Vagina (tissue), 2 donors: ENCODE measurements at places on chromosomes 12 and 14.

DNA sequence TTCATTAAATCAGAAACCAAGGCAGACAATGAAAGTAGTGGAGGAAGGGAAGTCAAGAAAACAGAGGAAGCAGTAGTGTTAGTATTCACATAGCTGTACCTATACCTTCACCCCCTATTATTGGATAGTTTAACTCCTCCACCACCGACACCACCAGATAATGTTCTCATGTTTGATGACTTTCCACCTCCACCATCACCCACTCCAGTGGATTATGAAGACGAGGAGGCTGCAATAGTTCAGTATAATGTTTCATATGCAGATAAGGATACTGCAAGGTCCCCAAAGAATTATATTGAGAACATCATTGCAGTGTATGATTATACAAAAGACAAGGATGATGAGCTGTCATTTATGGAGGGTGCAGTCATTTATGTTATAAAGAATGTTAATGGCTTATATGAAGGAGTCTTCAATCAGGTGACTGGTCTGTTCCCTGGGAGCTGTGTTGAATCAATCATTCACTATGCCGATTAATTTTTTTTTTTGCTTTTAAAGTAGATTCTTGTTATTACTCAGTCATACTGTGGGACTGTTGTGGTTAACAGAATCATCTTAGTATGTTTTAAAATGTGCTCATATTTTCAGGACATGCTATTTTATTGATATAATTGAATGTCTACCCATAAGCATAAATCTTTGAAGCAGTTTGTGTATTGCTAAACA, 32.2 kb upstream of the KTN1 start:
- no peak for DNase-seq

- no peak for DNase-seq
Observed at GRCh38 chr12:1835211-1836131, 15.1 kb downstream of the LRTM2 start.

- DNase-seq: no peak
Observed at GRCh38 chr12:12474931-12475795, 87.5 kb downstream of the DUSP16 start.

DNA sequence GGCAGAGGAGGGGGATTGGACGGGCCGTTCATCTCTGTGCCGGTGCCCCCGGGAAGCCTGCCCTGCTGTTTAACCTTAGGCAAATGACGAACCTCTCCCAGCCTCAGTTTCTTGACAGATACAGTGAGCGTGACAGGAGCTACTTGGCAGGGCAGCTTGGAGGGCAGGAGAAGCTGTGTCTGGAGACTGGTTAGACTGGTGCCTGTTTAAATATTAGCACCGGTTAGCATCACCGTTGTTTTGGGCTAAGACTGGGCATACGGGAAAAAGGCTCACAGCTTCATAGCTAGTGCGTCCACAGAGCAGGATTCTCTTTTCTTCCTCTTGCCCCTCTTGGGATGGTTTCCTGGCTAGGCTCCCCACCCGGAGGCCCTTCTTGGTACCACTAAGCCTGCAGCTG, 38.7 kb downstream of the RHOF start:
- no peak for DNase-seq

DNA sequence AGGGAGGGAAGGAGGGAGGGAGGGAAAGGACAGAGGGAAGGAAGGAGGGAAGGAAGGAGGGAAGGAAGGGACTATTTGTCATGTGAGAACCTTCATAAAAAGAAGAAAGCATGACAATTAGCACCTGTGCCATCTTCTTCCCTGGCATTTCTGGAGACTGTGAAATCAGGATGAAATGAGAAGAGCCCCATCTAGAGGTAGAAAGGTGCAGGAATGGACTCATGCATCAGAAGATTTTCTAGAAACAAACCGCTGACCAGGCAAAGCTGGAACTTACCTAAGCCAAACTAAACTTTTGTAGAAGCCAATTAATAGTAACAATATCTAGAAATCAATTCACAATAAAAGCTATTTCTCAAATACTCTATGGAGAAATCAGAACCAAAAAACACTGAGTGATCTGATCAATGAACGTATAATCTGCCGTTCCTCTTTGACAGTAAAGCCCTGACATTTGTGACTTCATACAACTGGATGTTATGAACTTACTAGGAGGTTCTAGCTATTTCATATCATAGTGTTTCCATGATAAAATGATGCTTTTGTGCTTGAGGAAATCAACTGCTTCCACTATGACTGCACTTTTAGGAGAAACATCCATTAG, 24.4 kb upstream of the CRACR2A start:
- DNase-seq: no peak

DNA sequence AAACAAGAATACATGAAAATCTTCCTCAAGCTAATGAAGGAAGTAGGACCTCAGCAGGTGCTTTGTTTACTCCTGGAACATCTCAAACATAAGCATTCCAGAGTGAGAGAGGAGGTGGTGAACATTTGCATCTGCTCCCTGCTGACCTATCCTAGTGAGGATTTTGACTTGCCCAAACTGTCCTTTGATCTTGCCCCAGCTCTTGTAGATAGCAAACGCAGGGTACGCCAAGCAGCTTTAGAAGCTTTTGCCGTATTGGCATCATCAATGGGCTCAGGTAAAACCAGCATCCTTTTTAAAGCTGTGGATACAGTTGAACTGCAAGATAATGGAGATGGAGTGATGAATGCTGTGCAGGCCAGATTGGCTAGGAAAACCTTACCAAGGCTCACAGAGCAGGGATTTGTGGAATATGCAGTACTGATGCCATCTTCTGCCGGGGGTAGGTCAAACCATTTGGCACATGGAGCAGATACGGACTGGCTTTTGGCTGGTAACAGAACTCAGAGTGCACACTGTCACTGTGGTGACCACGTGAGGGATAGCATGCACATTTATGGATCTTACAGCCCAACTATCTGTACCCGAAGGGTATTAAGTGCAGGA, 1.9 kb downstream of the TOGARAM1 start:
- no peak for DNase-seq

DNA sequence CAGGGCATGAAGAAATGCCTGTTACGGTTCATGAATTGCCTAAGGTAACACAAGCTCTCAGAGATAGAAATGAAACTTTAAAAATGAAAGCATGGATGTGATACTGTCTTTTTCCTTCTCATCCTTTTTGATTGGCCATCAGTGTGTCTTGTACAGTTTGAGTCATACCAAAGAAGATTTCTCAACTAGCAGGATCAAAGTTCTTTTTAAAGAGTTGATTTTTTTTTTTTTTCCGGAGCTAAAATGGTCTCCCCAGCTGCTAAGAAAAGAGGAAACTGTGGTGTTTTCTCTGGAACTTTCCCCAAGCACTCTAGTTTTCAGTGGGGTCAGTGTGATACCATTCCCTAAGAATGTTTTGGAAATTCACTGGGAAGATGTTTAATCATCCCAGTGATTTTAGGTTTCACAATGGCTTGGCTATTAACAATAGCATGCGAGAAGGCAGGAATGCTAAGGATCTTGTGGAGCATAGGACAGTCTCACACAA, 105.0 kb downstream of the ETNK1 start:
- no peak for DNase-seq

DNA sequence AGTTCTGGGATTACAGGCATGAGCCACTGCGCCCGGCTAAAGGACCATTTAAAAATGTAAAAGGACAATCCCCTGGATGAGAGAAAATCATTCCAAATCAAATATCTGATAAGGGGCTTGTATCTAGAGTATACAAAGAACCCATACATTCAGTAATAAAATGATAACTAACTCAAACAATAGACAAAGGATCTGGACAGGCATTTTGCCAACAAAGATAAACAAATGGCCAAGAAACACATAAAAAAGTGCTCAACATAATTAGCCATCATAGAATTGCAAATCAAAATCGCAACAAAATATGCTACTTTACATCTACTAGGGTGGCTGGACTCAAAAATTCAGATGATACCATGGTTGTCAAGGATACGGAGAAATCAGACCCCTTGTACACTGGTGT, 8.5 kb upstream of the BICD1 start:
- DNase-seq: no peak

GRCh38 chr12:88432531-88433490, 147.5 kb downstream of the KITLG start:
- DNase-seq: no peak

DNA sequence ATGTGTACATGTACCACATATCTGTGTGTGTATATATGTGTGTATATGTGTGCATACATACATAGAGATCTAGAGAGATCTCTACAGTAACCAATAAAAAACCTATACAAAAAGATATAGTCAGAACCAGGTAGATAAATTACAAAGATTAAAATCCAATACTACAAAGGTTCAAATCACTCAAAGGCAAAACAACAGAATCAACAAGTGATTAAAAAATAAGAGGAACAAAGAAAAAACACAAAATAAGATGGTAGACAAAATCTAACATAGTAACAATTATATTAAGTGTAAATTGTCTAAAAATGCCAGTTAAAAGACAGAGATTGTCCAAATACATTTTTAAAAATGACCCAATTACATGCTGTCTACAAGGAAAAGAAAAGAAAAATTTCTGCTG, 83.6 kb downstream of the R3HDM2 start:
- DNase-seq: no peak

DNA sequence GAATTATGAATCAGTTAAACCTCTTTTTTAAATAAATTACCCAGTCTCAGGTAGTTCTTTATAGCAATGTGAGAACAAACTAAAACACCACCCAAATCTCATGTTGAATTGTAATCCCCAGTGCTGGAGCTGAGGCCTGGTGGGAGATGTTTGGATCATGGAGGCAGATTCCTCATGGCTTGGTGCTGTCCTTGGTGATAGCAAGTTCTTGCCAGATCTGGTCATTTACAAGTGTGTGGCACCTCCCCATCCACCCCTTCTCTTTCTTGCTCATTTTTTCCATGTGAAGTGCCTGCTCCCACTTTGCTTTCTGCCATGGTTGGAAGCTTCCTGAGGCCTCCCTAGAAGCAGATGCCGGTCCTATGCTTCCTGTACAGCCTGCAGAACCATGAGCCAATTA, 102.1 kb upstream of the ANO4 start:
- DNase-seq: no peak

DNA sequence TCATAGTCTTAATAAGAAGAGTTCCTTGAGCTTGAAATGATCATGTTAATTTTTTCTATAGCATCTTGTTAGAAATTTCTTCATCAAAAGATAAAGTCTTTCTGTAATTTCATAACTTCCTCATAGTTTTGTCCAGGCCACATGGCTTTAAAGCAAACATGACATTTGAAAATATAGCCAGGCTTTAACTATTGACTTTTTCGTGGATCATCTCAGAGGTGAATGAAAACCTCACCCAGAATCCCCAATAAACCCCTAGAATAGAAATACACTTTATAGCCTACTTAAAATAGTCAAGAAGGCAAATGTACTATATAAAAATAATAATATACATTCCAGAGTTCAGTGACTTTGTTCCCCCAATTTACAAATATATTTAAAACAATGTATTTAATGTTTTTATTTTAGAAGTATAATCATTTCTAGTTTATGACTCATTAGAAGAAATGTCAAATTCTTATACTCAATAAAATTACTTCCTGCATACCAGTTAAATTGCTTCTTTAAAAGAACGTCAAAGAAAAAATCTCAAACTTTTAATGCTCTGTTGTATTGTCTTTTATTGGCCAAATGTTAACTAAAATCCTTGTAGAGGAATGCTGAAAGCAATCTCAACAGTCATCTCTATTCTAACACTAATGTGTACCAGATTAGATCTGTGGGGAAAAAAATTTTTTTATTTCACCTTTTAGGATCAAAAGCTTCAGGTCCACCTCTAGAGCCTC, 21.6 kb downstream of the EXOC5 start:
- DNase-seq: no peak

- DNase-seq: no peak
Observed at GRCh38 chr12:58211211-58211610, 269.8 kb downstream of the ATP23 start.

DNA sequence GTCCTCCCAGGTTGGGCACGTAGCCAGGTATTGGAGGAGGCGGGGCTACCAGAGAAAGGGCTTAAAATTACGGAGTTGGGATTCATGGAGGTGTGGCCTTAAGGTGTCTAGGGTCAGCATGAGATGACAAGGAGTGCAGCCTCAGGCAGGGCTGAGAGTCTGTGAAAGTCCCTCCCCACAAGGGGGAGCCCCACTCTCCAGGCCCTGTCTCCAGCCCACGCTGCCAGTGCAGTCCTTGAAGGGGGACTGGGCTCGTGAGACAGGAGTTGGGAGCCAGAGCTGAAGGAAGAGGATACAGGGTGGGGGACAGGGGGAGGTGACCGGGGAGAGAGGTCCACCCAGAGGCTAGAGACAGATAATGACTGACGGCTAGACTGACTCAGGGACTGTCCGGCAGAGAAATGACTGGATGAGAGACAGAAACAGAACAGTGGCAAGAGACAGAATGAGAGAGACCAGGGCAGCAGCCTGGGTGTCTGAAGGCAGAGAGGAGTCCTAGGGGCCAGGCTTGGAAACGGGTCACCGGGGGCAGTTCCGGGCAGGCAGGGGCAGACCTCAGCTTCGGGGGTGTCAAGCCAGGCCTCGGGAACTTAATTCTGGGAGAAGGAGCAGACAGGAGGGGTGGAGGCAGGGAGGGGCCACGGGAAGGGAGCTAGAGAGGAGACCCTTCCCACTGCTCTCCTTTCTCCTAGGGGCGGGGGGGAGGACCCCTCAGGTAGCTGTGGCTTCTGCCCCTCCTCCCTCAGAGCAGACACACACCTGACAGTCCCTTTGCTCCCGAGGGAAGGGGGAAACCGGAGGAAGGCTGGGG, 970 bp downstream of the CDH24 start:
- no peak for DNase-seq

DNA sequence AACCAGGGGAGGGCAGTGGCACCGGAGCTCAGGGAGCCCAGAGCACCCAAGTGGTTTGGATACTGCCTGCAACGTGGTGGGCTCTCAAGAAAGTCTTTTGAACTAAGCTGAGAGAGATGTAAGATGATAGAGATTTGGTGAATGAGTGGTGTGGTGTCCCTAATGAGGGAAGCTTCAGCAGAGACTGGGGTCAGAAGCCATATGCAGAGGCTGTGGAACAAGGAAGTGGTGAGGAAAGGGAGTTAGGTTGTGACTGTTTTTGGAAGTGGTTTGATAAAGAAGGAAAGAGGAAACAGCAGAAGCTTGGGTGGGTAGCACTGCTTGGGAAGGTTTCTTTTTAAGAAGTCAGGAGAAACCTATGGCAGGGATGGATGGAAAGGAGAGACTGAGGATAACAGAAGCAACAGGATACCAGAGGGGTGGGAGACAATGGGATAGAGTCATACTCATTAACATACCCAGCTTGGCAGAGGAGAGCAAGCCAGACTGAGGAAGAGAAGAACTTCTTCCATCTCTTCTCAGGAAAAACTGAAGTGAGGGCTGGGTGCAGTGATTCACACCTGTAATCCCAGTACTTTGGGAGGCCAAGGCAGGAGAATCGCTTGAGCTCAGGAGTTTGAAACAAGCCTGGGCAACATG, 24.1 kb downstream of the SLC4A8 start:
- DNase-seq: no peak
